ENCODE measurements at places on chromosomes 7 and 10.

GRCh38 chr7:148058092-148058491, 532.5 kb upstream of the C7orf33 start:
- no peak for DNase-seq

DNA sequence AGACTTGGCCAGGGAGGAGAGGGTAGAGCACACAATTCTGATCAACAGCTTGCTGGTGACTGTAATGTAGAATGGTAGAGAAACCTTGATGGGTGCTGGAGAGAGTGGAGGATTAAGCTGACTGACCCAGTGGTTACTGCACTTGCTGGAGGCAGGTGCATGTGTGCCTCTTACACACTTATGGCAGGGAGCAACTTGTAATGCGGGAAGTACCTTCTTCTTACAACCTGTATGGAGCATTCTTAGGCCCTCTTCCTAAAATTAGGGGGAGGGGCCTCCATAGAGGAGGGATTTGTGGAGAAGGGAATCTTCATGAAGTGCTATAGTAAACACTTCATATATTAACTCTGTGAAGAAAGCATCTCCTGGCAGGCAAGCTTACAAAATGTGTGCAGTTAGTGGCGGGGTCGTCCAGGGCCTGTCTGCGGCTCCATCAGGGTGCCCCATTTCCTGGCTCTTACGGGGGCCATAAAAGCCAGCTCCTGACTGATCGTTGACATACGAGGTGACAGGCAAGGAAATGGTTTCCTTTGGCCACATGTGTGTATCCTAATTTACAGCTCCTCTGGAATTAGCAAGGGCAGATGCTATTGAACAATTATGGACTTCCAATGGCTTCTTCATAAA, 113.5 kb downstream of the RTKN2 start:
- DNase-seq = no peak

DNA sequence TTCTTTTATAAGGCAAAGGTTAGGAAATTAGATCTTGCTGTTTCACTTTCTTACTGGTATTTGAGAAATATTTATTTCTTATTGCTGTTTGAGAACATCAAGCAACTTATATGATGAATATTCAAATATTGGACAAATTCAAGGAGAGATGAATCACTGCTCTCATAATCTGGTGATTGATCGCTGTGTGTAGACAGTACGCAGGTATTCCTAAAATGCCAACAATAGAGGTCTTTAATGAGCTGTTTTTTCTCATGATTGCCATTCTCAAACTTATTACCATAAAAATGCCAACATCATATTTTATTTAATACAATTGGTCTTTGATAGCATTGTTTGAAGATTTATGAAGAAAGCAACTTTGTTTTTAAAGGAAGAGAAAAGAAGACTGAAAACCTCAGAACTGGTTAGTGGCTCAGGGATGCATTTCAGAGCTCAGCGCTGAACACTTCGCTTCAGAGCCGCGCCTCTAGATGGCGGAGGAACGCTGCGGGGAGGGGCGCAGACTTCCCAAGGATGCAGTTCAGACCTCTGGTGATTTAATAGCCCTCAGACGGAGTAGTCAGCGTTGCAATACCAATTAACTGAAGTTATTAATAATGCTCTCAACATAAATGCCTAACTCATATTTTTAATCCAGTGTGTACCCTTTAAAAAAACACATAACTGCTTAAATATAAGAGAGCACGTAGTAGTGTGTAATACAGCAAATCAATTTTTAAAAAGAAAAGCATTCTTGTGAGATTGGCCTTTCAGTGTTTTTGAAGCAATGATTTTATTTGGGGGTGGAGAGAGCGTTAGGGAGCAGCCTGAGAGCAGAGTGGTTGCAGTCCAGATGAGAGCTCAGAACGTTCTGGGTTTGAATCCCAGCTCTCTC, 38.5 kb upstream of the STEAP4 start:
- peak; percentile 40 for DNase-seq

GRCh38 chr10:71726580-71727104, 7.1 kb upstream of the C10orf105 start:
- DNase-seq = no peak

DNA sequence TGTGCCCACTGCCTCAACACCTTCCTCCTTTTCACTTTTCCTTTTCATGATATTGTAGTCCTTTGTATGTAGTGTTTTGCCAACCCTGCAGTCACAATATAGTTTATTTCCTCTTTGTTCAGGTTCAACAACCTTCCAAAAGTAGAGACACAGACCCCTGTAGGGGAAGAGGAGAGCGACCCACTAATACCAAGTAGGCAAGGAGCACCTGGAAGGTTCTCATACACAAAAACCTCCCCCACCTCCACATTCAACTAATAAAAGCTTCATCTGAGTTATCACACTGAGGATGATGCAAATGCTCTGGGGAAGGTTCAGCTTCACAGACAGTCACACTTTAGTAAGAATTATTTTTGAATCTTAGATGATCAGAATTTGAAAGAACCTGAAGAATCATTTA, 41.6 kb downstream of the PIK3AP1 start:
- no peak for DNase-seq

DNA sequence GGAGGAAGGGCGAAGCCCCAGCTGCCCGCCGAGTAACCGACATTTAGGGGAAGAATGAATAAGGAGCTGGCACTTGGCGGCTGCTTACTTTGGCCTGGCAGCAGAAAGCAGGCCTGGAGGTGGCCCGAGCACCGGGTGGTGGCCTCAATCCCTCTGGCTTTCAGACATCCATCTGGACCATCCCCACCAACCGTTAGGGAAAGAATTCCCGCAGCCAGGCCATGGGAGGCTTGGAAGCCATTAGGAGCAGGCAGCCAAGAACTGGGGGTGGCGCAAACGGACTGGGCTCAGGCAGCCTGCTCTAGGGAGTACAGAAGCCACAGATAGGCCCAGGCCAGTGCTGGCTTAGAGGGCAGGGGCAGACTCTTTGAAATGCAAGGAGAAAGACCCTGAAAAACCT, 132.7 kb downstream of the NEURL1 start:
- DNase-seq = no peak

DNA sequence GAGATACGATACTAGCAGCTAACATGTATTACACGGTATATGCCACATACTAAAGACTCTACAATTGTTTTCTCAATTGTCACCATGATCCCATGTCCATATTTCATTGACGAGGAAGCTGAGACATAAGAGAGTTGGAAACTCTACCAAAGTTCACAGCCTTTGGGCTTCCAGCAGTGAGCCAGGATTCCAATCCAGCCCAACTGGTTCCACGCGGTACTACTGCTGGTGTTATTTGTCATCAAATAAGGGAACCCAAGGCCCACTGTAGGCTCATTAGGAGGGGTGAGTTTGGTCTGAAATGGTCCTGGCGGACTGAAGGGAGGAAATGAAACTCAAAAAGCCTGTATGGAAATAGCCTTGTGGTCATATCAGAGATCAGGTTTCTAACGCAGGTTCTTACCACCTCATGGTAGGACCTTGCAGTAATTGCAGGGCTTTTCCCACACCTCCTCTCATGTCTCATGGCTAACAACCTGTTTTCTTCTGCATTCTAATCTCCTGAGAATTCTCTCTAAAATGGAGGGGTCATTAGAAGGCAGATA, 814.6 kb downstream of the LRMDA start:
- DNase-seq = no peak

Measured in choroid plexus epithelial cell (primary cell).